Mucosa of gallbladder (tissue), 1 donor: ENCODE measurements at places on chromosomes 1 and 21. TPM values are rescaled to one million over a fixed set of nuclear protein-coding genes. Genes with fewer than 3 reads are reported as not detected.

GBP2 gene
- 67.8 TPM for total RNA-seq

CHRNB2 gene
- 0.17 TPM for total RNA-seq

PLPPR5 gene
- total RNA-seq: not detected

DVL1 gene
- total RNA-seq: 72.7 TPM

DNM3 gene
- total RNA-seq: 2.8 TPM

CASQ1 gene
- total RNA-seq: 0.37 TPM

UBR4 gene
- total RNA-seq: 167 TPM

SMPDL3B gene
- total RNA-seq: 7.0 TPM

TNFRSF4 gene
- total RNA-seq: 2.6 TPM

OR2G3 gene
- total RNA-seq: not detected

CR1L gene
- not detected for total RNA-seq

RHOU gene
- total RNA-seq: 80.4 TPM

TMEM81 gene
- 3.8 TPM for total RNA-seq

VANGL2 gene
- 6.5 TPM for total RNA-seq
